ENCODE measurements at places on chromosomes 6 and 20.

DNA sequence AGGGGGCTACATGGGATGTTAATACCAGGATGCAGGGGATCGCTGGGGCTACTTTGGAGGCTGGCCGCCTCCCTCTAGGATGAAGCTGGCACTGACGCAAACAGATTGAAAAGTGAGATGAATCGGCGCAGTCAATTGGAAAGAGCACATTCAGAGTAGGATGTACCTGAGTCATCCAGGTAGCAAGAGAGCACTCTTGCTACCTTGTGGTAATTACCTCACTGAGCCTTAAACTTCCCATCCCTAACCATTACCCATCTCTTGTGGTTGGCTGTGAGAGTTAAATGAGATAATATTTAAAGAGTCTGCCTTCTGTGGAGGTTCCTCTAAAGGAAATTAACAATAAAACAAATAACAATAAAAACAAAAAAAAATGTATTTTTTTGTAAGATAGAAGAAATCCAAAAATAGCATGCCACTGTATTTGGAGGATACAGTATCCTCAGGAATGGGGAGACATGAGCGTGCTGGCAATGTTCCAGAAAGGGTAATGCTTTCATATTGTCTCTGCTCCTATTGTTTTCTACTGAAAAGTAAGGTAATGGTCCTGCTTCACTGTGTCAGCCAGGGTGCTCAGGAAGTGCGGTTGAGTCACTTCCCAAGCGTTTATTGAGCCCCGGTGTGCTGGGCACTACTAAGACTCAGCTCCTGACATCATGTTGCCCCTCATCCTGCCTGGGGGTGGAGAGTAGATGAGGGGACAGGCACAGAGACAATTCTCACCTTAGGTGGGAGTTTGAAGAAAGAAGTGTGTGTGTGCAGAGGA lies 301.1 kb downstream of the EYA4 start:
- no peak for DNase-seq

- DNase-seq = no peak
Measured at GRCh38 chr6:124560873-124561567, 401.2 kb upstream of the RNF217 start.

DNA sequence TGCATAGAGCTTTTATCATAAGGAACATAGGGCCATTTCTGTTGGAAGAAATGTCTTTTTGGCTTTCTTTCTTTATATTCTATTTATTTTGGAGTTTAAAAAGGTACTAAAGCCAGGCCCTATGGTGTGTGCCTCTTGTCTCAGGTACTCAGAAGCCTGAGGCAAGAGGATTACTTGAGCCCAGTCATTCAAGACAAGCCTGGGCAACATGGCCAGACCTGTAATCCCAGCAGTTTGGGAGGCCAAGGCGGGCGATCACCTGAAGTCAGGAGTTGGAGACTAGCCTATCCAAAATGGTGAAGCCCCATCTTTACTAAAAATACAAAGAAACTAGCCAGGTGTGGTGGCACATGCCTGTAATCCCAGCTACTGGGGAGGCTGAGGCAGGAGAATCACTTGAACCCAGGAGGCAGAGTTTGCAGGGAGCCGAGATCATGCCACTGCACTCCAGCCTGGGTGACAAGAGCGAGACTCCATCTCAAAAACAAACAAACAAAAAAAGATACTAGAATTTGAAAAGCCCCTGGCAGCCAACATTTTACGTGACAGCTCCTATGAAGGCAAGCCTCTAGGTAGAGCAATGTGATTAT lies 80.0 kb downstream of the CBFA2T2 start:
- no peak for DNase-seq

GRCh38 chr20:15318682-15319081 lies 981.3 kb upstream of the FLRT3 start:
- DNase-seq = no peak

DNA sequence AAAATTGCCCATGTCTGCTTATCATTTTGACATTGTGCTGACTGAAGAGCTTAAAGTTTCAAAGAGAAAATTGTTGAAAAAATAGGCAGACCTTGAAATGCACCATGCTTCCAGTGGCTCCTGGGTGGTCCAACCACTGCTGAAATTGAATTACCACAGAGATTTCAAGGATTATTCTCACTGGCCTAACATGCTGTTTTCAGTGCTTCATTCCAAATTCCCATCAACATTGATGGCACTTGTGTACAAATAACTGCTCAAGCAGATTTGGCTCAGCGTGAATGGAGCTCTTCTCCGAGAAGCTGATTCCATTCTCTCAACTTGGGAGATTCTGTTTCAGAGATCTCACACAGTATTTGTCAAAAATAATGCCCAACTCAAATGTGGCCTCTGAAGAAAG lies 75.5 kb downstream of the LAMA4 start:
- no peak for DNase-seq

GRCh38 chr20:64074963-64075362 lies 4.4 kb downstream of the RGS19 start:
- no peak for DNase-seq

GRCh38 chr20:17179840-17180239 lies 47.0 kb upstream of the PCSK2 start:
- no peak for DNase-seq

- no peak for DNase-seq
Measured at GRCh38 chr6:120077489-120077888, 727.9 kb upstream of the MAN1A1 start.

- no peak for DNase-seq
Measured at GRCh38 chr20:40669692-40670091, 19.3 kb downstream of the MAFB start.

GRCh38 chr6:52221302-52221701 lies 23.0 kb downstream of the IL17F start:
- DNase-seq = no peak

- no peak for DNase-seq
Measured at GRCh38 chr20:51360451-51361201, 181.9 kb downstream of the NFATC2 start.

DNA sequence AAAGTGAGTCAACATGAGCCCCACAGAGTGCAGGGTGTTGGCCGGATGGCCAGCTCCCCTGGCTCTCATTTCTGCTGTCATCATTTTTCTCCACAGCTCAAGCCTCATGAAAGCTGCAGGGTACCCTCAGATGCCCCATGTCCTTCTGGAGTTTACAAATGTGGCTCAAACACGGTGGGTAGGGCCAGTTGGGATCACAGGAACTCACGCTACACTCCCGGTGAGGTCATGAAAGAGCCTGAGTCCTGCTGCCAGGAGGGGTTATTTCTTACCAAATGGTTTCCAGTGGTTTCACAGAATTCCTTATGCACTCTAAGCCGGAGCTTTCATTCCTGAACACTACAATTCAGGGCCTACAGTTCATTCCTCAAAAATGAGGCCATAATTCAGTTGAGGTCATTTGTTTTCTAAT lies 78.7 kb downstream of the TMEM170B start:
- DNase-seq = no peak

- DNase-seq = no peak
Measured at GRCh38 chr6:1834646-1835516, 225.2 kb downstream of the FOXC1 start.

DNA sequence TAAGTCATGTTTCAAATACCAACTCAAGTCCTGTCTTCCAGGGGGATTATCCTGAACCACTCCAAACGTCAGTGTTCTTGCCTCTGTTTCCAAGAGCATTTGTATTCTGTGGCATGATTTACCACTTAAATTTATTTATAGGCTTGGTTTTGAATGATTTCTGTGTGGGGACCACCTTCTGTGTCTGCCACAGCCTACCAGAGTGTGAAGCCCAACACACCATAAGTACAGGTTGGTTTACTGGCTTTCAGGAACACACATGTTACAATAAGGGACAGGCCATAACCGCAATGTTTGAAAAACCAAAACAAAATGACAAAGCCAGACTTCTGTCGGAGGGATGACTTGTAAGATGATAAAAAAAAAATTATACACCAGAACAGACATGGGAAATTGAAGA lies 56.5 kb upstream of the MAP3K7 start:
- no peak for DNase-seq

DNA sequence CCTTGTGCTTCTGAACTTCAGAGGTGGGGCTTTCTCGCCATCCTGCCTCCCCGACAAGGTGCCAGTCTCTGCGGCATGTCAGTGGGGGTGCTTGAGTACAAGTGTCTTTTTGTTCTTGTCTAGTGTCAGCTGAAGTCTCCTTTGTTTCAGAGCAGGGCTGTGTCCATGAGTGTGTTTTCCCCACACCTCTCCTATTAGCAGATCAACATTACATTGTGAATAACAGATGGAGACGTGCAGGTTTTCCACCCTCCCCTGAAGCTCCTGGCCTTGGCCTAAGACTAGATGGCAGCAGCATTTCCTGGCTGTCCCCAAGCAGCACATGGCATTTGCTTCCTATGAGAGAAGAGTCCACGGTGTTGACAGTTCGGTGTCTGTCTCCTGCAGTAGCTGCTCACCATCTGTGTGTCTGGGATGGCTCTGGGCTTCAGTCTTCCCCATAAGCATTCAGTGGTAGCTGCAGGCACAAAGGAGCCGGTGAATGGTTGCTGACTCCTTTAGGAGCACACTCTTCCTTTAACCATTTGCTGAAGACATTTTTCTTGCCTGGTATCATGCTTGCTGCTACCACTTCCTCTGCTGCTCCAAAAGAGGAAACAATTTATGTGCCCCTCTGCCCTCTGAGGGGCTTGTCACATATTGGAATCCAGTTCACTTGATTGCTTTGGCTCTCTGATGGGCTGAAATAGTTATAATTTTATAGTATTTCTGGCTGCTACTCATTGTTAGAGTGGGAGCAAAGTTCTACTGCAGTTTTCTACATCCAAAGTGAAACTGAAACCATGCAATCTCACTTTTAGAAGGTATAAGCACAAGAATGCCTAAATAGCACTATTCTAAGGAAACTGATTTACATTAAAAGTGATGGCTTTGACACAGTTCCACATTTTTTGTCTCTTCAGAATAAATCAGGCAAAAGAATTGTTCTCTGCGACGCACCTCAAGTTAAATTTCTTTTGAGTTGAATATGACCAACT lies 913.0 kb downstream of the C6orf118 start:
- DNase-seq = no peak

GRCh38 chr6:16948396-16948795 lies 153.5 kb upstream of the STMND1 start:
- DNase-seq = no peak

GRCh38 chr20:12610871-12611270 lies 397.9 kb upstream of the SPTLC3 start:
- DNase-seq = no peak

All from NCI-H1048 (cell line).